AG04450 (cell line): ENCODE measurements at places on chromosomes 3 and 15. TPM values are rescaled to one million over a fixed set of nuclear protein-coding genes. Genes with fewer than 3 reads are reported as not detected.
A peak's percentile ranks its signal among the peaks of the same experiment; 100 is the strongest.

Gene PLA2G4D
- not detected in 2 replicates for polyA plus RNA-seq

DNA sequence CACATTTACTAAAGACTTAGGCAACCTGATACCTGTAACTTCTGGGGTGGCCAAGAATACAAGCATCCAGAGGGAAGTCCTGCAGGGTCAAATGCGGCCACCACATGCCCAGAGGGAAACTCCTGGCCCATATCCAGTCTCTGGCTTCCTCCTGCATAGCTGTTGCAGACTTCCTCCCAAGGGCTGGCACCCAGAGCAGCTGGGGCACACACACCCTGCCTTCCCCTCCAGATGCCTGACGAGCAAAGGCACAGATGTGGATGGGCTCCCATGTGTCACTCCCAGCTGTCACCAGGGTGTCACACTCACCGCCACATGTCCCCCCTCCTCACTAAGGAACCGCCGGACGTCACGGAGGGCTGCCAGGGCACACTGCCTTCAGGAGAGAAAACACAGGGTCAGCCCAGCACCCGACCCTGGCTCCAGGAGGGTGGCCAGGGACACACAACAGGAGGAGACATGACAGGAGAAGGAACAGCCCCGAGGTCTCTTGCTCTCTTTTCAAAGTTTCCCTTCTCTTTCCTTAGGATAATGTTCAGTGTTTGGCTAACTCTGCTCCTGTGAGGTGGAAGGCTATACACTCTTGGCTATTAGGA is 13.2 kb downstream of the PFKFB4 start:
- DNase-seq = no peak

- no peak for DNase-seq
Measured at GRCh38 chr3:95343228-95343627, 1280.4 kb downstream of the NSUN3 start.

DNA sequence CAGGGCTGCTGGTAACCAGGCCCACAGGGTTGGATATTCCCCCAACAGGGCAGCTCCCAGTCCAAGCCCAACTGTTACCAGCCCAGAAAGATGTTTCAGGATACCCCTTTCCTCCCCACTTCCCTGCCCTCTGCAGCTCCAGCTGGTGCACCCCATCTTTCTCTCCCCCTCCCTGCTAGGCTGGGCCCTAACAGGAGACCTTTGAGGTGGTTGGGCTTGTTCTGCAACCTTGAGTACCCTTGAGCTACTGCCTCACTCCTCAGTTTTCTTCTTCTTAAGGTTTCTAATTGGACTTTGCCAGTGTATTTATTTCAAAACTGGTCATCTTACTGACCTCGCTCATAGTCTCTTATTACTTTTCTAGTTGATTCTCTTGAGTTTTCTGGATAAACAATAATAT is 16.9 kb upstream of the INSYN1 start:
- DNase-seq = no peak

DNA sequence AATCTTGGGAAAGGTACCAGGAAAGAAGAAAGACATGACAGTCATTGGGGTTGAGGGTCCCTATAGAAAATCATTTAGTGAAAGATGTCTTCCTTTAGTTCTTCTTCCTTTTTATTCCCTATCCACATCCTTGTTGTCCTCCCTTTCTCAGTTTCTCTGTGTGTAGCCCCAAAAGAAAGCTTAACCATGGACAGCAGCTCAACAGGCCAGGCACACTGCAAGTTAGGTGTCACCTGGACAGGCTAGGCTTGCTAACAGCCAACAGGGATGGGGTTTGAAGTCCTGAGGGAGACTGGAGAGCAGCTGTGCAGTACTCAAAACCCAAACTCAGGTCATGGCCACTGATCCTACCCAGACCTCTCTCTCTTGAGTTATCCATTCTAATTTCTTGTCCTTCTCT is 543.1 kb downstream of the TUSC7 start:
- DNase-seq = no peak

GRCh38 chr3:78881501-78881900 is 886.3 kb downstream of the ROBO1 start:
- no peak for DNase-seq

DNA sequence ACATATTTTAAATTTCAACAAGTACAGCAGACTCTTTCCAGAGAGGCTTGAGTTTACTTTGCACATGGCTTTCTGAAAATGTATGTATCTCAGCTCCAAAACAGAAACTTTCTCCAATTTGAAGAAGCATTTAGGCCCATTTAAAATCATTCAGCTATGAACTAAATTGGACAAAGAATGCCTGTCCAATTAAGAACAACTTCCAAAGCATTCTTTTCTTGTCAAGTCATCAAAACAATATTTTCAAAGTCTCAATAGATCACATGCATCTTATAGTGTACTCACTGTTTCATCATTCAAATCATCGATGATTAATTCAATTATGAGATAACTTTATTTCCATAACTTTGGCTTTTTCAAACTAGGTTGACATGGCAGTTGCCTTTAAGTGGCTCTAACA is 95.2 kb downstream of the KBTBD8 start:
- no peak for DNase-seq

GRCh38 chr3:108736821-108737220 is 20.4 kb downstream of the RETNLB start:
- no peak for DNase-seq

GRCh38 chr3:66481071-66482017 is 19.5 kb downstream of the LRIG1 start:
- DNase-seq = peak; percentile 78

GRCh38 chr3:134857356-134857755 is 62.3 kb downstream of the EPHB1 start:
- no peak for DNase-seq

DNA sequence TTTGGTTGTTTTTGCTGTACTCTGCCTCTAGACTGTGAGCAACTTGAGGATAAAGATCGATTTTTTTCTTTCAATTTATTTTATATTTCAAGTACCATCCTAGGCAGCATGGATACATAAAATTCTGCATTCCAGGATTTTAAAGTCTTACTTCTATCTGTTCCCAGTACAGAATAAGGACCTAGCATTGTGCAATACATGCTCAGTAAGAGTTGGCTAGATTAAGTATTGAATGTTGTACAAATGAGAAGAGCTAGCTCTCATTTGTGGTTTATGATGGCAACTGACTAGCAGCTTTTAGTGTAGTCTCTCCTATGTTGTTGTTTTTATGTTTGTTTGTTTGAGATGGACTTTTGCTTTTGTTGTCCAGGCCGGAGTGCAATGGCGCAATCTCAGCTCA is 222.7 kb downstream of the TP63 start:
- no peak for DNase-seq

GRCh38 chr3:167246252-167246651 is 133.8 kb downstream of the ZBBX start:
- DNase-seq = no peak

DNA sequence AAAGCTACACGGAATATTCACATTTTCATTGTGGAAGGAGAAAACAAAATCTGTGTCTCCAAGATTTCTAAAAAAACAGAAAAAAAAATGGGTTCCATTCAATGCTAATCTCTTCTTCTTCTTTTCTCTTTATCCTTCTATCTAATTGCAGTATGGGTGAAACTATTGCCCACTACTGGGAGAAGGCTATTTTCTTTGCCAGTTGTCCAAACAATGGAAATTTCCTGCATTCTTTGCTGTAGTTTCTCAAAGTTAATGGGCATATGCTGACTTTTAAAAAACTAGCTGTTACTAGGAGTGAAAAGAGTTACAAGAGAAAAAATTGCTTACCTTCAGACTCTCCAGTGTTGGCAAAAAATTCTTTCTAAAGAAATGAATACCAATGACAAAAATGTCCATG is 179.3 kb upstream of the ANKRD28 start:
- no peak for DNase-seq
